Astrocyte of the spinal cord (primary cell): ENCODE measurements at places on chromosomes 3 and 15.

GRCh38 chr3:43647331-43648166 is 25.7 kb upstream of the ANO10 start:
- no peak for DNase-seq

- DNase-seq = no peak
These were observed 73.6 kb upstream of the CGNL1 start for GRCh38 chr15:57302640-57303257.

DNA sequence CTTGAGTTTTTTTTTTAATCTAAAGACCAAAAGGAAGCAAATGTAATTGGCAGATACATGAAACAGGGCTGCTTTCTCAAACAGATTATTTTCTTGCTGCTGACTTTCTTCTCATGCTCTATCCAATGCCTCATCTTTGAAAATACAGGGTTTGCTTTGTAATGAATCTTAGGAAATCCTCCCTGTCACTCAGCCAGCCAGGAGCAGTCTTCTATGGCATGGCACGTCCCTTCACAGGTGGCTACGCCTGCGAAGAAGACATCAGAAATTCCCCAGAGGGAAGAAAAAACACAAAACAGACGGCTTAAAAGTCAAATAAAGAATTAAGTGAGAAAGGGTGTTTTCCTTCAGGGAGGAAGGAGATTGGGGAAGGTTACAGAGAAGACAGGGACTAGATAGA is 242.5 kb downstream of the IGSF11 start:
- no peak for DNase-seq

- no peak for DNase-seq
These were observed 249.5 kb downstream of the NEK10 start for GRCh38 chr3:27119639-27120038.

DNA sequence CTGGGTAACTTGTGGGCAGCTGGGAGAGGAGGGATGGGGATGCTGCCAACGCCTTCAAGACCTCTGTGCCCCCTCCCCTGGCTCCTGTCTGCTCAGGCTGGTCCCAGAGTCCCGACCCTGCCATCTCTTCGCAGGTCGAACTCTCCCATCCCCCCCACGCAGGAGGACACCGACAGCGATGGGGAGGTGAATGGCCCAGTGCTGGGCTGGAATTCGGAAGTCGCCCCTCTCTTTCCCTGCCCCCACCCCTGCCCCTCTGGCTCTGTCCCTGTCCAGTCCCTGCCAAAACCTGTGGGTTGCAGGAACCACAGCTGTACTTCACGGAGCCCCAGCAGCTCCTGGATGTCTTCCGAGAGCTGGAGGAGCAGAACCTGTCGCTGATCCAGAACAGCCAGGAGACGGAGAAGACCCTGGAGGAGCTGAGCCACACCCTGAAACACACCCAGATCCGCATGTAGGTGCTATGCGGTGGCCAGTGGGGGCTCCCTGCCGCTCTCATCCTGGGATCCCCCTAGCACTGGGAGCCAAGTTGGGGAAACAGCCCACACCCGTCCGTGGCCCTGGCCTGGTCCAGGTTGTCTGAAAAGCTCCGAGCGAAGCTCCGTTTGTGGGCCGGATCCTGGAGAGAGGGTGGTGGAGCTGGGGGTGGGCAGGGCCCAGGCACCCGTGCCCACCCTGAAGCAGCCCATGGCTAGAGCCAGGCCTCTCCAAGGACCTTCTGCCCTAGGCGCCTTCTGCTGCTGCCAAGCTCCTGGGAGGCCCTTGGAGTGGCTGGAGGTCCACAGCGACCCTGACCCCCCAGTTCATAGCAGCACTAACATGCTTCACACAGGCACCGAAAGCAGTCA is 28.7 kb downstream of the CFAP100 start:
- DNase-seq = no peak

DNA sequence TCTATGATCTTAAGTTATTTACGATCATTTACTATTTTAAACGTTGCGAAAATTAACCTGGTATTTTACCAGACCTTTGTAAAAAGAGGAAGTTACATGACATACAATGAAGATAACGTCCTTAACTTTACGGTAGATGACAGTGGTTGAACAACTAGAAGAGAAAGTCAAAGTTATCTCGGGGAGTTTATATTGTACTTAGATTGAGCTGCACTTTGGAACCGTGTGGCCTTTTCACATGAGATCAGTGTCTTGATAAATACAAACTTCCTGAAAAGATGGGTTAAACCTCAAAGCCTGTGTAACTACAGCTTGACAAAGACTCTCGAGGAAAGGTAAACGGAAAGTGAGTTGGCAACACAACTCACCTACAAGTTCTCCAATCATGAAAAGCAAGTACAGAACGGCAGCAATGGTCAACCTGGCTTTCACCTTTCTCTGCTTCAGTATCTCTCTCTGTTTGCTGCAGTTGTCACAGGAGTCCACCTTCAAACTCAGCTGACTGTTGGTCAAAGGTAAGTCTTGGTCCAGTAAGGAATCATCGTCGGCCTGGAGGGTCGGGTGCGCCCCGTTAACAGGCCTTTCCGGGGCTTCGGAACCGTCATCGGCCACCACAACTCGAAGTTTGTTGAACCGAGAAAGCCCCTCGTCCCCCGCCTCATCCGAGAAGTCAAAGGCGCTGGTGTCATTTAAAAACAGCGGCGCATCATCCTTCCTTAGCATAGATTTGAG is 793 bp downstream of the SLC30A4 start:
- DNase-seq = peak; percentile 22

DNA sequence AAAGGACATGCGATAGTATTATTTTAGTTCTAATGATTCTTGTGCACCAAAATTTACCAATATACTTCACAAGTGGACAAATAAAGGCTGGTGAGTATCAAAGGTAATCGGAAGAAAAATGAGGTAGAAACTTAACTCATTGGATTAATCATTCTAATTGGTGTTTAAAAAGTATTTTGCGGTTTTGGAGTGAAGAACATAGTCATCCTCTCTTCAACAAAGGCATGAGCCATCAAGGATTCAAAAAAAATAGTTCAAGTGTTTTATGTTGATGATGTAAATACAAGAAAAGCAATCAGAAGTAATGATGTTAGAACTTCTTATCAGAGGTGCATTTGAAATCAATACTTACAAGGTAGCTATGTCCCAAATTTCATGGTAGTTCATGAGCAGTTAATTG is 221.5 kb downstream of the P3H2 start:
- no peak for DNase-seq

DNA sequence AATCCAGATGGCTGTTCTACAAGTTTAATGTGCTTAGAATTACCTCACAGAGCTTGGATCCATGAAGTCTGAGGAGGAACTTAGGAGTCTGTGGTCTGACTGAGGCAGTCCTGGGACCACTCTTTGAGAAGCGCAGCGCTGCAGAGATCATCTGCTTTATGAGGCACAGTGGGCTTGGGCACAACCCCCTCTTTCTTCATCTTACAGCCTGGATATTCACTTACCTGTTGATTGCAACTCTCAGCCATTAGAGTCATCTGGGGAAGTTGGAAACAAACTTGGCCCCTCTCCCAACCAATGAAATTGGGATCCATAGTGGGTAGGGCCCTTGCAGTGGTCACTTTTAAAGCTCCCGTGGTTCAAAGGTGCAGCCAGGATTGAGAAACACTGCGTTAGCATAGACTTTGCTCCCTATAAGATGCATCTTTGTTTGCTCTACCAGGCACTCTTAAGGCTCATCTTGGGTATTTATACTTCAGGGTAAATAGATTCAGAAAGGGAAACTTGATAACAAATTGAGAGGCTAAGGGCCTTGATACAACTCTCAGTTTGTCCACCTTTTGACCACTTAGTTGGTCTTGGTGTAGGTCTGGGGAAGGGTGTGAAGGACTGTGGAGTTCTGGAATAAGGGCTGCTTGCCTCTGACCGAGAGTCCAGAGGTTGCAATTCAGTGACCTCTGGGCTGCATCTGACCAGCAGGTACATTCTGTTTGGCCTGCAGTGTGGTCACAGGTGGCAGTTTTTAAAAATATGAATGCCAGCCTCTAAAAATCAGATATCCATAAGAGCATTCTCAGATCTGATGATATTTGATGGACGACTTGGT is 22.8 kb downstream of the FEM1B start:
- DNase-seq = no peak

GRCh38 chr3:124985349-124985748 is 50.8 kb upstream of the MUC13 start:
- DNase-seq = peak; percentile 33
